ENCODE measurements at places on chromosomes 2 and 18.
A peak's percentile ranks its signal among the peaks of the same experiment; 100 is the strongest.

GRCh38 chr2:97660044-97660774 lies 3.6 kb downstream of the ACTR1B start:
- no peak for DNase-seq

- no peak for DNase-seq
These were observed 54.7 kb downstream of the E2F6 start for GRCh38 chr2:11411244-11411643.

DNA sequence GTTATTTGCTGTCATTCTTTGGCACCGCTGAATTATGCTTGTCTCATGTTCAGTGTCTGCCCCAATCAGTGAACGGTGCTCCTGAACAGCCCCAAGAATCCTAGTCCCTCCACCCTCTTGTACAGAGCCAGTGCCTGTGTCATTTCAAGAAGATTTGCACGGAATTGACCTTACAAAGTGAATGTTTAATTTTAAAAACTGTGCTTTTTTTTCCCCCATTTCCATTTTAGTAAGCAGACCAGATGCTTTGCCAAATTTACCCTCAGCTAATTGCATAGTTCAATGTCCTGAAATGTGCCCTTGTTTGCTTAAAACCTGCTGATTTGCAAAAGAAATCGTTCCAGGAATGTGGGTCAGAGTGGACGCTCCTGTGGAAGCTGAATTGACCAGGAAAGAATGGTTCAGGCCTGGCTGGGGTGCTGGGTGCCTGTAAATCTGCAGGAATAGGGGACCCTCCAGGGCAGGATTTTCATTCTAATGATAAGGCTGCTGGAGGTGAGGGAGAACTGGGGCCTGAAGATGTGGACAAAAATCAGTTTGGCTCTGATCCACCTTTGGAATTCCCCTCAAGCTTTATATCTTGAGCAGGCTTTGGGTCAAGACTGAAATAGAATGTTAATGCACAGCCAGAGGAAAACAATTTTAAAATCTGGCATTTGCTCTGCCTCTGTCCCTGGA lies 20.1 kb downstream of the TMEM17 start:
- DNase-seq, result peak; percentile 24

DNA sequence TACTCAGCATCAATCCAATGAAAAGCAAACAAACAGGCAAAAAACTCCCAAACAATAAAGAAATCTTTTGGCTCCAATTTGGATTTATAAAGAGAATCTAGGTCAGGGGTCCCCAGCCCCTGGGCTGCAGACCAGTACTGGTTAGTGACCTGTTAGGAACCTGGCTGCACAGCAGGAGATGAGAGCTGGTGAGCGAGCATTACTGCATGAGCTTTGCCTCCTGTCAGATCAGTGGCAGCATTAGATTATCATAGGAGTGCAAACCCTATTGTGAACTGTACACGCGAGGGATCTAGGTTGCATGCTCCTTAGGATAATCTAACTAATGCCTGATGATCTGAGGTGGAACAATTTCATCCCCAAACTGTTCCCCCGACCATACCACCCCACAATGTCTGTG lies 102.2 kb downstream of the KIAA1328 start:
- no peak for DNase-seq

- no peak for DNase-seq
These were observed 486.9 kb upstream of the RAB6C start for GRCh38 chr2:129492548-129492947.

Measured in EL (cell line).